Stimulated activated CD8-positive, alpha-beta memory T cell treated with anti-CD3 and anti-CD28 coated beads, Interleukin-7, amount 100 ng/mL, for 1 hour (primary cell): ENCODE measurements at places on chromosomes 1 and 21.

- no peak for DNase-seq
Measured at GRCh38 chr1:21007876-21008275, 168.8 kb downstream of the EIF4G3 start.

DNA sequence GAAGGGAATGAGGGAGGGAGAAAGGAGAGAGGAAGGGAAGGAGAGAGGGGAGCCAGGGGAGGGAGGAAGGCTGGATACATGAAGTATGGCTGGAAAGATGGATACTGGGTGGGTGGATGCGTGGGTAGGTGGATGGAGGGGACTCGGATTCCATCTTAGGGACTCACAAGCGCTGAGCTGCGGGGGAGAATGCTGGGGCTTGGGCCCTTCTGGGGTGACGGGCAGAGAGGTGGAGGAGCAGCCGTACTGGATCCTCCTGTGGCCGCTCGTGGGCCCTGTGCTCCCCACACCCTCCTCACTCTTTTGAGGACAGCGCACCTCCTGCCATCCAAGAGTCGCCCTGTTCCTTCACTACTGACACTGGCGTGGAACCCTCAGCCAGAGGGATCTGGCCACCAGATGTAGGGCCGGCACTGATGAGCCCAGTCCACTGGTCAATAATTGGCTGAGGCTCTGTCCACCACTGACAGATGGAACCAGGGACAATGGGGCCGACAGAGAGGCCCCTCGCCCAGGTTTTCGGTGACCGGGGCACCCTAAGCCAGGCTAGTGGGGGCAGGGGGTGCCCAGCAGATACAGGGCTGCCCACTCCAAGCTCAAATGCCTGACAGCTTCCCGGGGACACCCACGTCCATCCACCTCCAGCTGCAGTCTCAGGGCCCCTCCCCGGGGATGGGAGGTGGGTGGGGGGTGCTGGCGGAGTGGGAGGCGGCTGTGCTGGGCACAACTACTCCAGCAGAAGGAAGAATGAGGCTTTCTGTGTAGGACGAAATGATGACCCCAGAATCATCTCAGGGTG is 4.4 kb upstream of the ACTRT2 start:
- no peak for DNase-seq

- no peak for DNase-seq
Measured at GRCh38 chr1:12447849-12448312, 170.1 kb downstream of the DHRS3 start.

GRCh38 chr1:172883844-172884243 is 166.9 kb downstream of the TNFSF18 start:
- DNase-seq = no peak

DNA sequence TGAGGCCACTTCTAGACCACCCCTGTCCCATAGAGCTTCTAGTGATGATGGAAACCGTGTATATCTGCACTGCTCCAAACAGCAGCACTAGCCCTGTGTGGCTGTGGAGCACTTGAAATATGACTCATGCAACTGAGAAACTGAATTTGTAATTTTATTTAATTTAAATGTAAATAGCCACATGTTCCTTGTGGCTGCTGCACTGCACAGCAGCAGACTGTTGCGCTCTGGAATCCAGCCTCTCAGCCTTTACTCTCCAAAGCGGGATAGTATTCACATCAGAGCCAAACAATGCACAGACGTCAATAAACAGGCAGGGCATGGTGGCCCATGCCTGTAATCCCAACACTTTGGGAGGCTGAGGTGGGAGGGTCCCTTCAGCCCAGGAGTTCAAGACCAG is 12.0 kb downstream of the CAPN2 start:
- DNase-seq = no peak
